ENCODE measurements at places on chromosomes 4 and X.

DNA sequence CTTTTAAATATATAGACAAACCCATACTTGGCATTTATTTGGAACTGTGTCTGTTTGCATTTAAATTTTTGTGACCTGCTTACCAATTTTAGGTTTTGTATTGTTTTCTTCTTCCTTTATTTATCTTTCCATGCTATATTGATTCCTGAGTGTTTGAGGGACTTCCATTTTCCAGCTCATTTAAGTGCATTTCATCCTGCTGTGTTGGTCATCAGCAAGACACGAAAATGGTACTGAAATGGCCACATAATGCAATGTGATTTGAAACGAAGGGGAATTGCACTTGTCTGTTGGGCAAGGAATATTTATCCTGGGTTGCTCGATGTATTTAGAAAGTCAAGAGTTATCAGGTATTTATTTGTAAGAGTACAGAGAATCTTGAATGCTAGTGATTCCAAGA is 524.3 kb upstream of the MAGEB2 start:
- DNase-seq: no peak

GRCh38 chr4:160611181-160611580 is 1508.3 kb downstream of the RAPGEF2 start:
- no peak for DNase-seq

- DNase-seq: peak; percentile 58
Measured at GRCh38 chrX:70755850-70756249, 152.7 kb downstream of the TEX11 start.

- DNase-seq: no peak
Measured at GRCh38 chr4:80027611-80028010, 45.4 kb downstream of the ANTXR2 start.

DNA sequence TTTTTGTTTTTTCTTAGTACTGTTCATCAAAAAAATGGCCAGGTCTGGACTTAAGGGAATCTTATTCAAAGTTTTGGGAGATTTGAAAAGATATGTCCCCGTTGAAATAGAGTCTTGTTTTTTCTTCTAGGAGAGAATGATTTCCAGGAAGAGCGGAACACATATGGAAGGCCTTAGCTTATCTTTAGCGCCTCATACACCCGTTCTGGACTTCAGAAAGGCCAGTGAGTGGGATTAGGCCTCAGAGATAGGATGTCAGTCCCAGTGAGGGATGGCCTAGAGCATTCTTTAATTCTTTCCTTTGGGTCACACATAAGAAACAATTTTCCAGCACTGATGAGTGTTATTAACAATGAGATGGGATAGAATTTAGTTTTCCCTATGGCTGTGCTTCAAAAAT is 54.5 kb upstream of the HAND2 start:
- DNase-seq: no peak

DNA sequence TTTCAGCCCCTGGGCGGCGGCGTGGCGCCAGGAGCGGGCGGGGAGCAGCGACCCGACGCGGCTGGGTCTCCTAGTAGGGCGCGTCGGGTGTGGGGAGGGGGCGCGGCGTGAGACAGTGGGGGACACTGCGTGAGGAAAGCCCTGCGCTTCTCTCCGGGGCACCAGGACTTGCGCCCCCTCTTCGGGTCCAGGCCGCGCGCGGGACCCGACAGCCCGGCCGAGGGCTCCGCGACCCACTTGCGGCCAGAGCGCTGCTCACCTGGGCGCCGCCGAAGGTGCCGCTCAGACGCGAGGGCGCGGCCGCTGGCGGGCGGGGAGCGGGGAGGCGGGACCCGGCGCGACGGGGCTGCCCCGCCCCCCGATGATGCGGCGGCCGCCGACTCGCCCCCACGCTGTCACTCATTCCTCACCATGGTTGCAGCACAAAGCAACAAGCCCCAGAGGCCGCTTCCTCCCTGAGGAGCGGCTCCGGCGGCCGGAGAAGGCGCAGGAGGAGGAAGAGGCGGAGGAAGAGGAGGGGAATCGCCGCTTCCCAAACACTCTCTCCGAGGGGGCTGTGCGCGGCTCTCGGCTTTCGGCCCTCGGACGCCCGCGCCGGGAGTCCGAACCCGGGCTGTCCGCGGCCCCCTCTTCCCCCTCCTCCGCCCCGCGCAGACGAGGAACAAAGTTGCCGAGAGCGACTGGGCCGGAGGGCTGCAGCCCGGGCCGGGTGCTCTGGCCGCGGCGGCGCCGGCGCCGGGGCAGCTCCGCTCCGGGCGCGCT is at the start of gene RAPGEF2:
RAPGEF2 (plus strand) TSS at position 458 of the 762 bp plus-strand sequence. CDS start 1,084 bp downstream, outside the sequence.
- peak; percentile 92 for DNase-seq

GRCh38 chrX:152915541-152916241 is 17.8 kb downstream of the ZNF185 start:
- peak; percentile 16 for DNase-seq

DNA sequence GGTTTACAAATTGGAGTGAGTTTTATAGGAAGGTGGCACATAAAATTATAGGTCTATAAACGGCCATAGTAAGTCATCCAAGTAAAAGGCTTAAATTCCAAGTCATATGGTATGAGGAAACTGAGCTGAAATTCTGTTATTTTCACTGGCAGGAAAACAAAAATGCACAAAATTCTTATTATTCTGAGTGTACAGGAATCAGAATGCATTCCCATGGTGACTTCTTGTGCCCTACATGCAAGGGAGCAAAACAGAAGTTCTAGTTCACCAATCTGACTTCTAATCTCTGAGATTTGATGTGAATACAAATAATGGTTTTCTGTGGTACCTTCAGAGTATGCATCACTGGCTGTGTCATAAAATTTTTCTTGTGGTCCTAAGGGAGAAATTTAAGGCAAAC is 102.9 kb downstream of the CLCN4 start:
- no peak for DNase-seq

- DNase-seq: peak; percentile 32
Measured at GRCh38 chr4:2932951-2933565, 30.1 kb downstream of the NOP14 start.

DNA sequence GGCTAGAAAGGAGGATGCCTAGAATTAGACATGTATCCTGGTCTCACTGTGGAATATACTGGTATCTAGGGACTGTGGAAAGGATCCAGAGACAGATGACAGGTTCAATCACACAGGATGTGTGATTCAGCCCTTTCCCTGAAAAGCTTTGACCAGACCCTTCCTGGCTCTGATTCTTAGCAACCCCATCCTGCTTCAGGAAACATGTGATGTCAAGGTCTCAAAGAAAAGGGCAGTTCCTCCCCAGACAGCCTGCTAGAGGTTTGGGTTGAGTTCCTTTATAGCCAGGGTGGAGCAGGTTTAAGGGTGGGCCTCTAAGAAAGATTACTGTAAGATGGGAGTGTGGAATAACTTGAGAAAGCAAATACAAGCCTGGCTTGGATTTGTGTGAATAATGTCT is 3.0 kb downstream of the BMP15 start:
- DNase-seq: no peak

- no peak for DNase-seq
Measured at GRCh38 chr4:139815778-139816601, 150.4 kb downstream of the MGST2 start.

GRCh38 chr4:122806981-122807679 is 19.5 kb upstream of the FGF2 start:
- no peak for DNase-seq

GRCh38 chr4:141860974-141861373 is 224.6 kb downstream of the IL15 start:
- DNase-seq: no peak

DNA sequence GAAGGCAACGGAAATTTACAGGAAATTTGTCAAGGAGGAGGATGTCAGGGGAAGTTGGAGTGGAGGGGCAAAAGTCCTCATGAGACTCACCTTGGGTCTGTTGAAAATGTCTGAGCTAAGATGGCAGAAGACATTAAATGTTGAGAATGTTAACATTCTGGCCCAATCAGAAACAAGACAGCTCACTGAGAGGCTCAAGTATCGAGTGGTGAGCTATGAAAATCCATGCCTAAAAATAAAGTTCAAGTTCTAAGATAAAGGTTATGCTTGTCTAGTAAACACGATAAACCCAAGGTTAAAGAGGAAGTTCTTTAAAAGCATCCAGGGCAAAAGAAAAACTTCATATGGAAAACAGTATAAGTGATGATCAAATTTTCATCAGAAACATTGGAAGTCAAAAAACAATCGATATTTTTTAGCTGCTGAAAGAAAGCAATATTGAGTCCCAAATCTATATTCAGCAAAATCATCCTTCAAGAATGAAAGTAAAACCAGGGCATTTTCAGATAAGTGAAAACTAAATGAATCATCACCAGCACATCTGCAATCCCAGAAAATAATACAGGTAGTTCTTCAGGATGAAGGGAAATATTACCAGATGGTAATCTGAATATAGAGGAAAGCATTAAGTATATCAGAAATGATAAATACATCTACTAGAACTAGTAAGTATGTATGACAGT is 462.4 kb downstream of the TLL1 start:
- no peak for DNase-seq

- peak; percentile 43 for DNase-seq
Measured at GRCh38 chrX:153731117-153731844, 6.6 kb downstream of the ABCD1 start.

- no peak for DNase-seq
Measured at GRCh38 chr4:119731146-119731742, 102.6 kb upstream of the PDE5A start.
